ENCODE measurements at places on chromosomes 7 and 10.

DNA sequence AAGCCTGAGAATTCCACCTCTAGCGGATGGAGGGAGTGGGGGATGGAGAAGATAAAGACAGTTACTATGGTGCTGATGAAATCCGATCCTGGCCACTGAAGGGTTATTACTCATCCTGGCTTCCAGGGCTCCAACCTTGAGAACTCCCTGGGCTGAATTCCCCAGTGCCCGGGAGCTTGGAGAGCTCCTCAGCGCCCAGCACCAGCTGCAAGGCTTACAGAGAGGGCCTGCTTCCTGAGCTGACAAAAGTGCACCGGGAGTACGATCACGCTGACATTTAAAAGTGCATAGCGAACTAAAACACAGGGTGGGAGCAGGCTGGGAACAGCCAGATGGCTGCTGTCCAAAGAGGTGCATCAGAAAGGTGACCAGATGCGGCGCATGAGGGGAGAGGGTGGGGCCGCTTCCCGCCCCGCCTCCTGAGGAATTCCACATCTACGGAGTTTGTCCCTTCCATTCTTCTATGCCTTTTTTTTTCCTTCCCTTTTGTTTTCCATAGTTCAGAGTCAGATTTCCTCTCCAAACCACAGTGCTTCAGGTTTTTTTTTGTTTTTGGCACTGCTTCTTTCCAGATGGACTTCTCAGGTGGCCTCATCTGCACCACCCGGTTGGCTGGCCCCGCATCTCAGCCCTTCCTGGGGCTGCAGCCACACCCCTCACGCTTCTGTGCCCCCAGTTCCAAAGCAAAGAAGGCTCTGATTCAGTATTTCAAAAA lies 62.4 kb upstream of the MKRN1 start:
- no peaks in the 10 kb centered on the region for H3K36me3 ChIP-seq
- no peak overlapping the region for H3K4me3 ChIP-seq
- H3K27ac ChIP-seq = peak overlapping the region; percentile 22
- H3K4me1 ChIP-seq = peaks cover 14% of the 10 kb centered on the region
- no peaks in the 10 kb centered on the region for H3K27me3 ChIP-seq
- peak; percentile 85 for DNase-seq

GRCh38 chr7:159238541-159238940 lies 93.9 kb upstream of the VIPR2 start:
- no peaks in the 10 kb centered on the region for H3K27me3 ChIP-seq
- no peaks in the 10 kb centered on the region for H3K4me1 ChIP-seq
- no peak overlapping the region for H3K27ac ChIP-seq
- no peaks in the 10 kb centered on the region for H3K36me3 ChIP-seq
- no peak for DNase-seq

DNA sequence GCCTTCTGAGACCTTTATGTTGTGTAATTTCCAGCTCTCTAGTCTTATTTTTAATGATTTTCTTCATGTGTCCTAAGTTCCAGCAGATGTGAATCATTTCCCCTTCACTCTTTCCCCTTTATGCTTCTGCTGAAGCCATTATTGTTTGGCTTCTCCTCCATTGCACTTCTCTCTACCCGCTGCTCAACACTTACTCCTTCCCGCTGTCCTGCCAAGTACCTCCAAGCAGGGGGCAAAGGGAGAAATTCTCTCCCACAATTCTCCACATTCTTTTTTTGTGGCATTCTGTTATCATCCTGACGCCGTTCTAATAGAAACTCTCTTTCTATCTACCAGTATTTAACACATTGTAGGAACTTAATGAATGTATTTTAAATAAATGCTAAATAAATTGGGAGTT lies 388.9 kb upstream of the TPK1 start:
- no peaks in the 10 kb centered on the region for H3K36me3 ChIP-seq
- H3K27me3 ChIP-seq = no peaks in the 10 kb centered on the region
- H3K27ac ChIP-seq = no peak overlapping the region
- DNase-seq = no peak
- no peaks in the 10 kb centered on the region for H3K4me1 ChIP-seq
- H3K4me3 ChIP-seq = no peak overlapping the region

- H3K4me1 ChIP-seq = no peaks in the 10 kb centered on the region
- H3K36me3 ChIP-seq = no peaks in the 10 kb centered on the region
- DNase-seq = no peak
- no peak overlapping the region for H3K27ac ChIP-seq
These were observed 19.4 kb upstream of the CDC14C start for GRCh38 chr7:48904975-48905374.

DNA sequence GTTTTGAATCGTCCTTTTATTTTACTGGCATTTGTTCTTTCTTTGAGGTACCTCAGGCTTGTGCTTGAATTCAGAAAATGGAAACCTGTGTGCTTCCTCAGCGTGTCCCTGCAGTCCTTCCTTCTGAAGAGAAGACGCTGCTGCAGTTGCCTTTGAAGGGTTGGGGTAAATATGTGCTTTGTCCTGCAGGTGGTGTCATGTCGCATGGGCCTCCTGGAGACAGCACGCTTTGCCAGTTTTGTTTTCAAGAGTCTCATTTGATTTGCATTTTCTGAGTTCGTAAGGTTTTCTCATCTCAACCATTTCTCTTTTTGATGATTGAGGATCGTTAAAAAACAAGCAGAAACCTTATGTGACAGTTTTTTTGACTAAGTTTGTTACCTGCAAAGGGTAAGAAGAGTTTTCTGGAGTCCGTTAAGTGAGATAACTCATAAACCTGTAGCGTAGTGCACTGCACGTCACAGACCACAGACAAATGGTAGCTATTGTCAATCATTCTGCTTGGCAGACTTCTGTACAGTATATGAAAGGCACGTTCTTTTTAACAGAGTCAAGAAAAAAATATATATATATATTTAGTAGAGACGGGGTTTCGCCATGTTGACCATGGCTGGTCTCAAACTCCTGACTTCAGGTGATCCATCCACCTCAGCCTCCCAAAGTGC lies 57.0 kb downstream of the CDC123 start:
- H3K27me3 ChIP-seq = no peaks in the 10 kb centered on the region
- no peak for DNase-seq
- H3K4me3 ChIP-seq = no peak overlapping the region
- H3K4me1 ChIP-seq = no peaks in the 10 kb centered on the region
- H3K27ac ChIP-seq = no peak overlapping the region

- no peak overlapping the region for H3K27ac ChIP-seq
- no peak overlapping the region for H3K4me3 ChIP-seq
- H3K4me1 ChIP-seq = peaks cover 17% of the 10 kb centered on the region
- DNase-seq = no peak
- H3K36me3 ChIP-seq = no peaks in the 10 kb centered on the region
These were observed 153.8 kb downstream of the SRPK2 start for GRCh38 chr7:105234886-105235285.

GRCh38 chr10:101031796-101032636 lies 982 bp downstream of the SFXN3 start:
- H3K4me1 ChIP-seq = peaks cover 14% of the 10 kb centered on the region
- peak; percentile 77 for DNase-seq
- peak overlapping the region; percentile 98 for H3K27ac ChIP-seq
- H3K4me3 ChIP-seq = peak overlapping the region; percentile 69

GRCh38 chr10:11086177-11086840 lies 68.6 kb downstream of the CELF2 start:
- no peaks in the 10 kb centered on the region for H3K4me1 ChIP-seq
- no peak overlapping the region for H3K27ac ChIP-seq
- no peak for DNase-seq
- no peaks in the 10 kb centered on the region for H3K27me3 ChIP-seq
- no peak overlapping the region for H3K4me3 ChIP-seq

DNA sequence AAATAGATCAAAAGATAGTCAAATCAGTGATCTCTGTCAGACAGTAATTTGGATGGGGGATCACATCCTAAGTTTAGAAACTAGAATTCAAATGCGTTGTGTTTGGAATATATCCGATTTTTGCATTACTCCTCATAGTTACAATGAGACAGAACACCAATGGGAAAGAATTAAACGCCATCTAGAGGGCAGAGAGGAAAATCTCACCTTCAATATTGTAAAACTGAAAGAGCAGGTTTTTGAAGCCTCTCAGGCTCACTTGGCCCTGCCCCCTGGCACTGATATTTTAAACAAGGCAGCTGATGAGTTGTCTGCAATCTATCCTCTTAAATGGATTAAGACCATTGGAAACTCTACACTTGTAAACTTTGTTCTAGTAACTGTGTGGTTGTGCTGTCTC lies 17.7 kb downstream of the FRG2B start:
- no peak overlapping the region for H3K4me3 ChIP-seq
- no peaks in the 10 kb centered on the region for H3K4me1 ChIP-seq

DNA sequence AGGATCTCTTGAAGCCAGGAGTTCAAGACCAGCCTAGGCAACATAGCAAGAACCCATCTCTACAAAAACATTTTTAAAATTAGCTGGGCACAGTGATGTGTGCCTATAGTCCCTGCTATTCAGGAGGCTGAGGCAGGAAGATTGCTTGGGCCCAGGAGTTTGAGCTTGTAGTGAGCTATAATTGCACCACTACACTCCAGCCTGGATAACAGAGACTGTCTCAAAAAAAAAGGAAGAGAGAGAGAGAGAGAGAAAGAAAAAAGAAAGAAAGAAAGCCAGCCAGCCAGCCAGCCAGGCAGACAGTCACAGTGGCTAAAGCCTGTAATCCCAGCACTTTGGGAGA lies 95.2 kb upstream of the STK17A start:
- no peaks in the 10 kb centered on the region for H3K27me3 ChIP-seq
- no peak for DNase-seq
- H3K27ac ChIP-seq = no peak overlapping the region
- H3K4me3 ChIP-seq = no peak overlapping the region
- H3K4me1 ChIP-seq = no peaks in the 10 kb centered on the region

DNA sequence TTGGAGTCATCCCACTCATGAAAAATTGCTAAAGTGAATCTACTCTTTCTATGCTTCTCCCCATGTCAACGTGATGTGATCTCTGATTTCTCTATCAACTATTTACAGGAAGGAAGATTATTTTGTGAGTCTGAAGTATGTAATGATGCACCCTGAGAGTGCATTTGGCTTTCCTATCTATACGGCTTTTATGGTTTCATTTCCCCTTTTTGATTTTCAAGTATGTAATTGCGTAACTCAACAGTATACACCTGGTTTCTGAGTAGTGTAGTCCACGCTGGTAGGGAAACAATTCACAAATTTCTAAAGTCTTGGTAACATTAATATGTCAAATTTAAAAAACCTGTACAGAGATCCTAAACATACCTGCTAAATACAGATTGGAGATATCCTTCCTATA lies 194.7 kb upstream of the SEMA3A start:
- H3K27ac ChIP-seq = no peak overlapping the region
- H3K27me3 ChIP-seq = no peaks in the 10 kb centered on the region
- no peak overlapping the region for H3K4me3 ChIP-seq

DNA sequence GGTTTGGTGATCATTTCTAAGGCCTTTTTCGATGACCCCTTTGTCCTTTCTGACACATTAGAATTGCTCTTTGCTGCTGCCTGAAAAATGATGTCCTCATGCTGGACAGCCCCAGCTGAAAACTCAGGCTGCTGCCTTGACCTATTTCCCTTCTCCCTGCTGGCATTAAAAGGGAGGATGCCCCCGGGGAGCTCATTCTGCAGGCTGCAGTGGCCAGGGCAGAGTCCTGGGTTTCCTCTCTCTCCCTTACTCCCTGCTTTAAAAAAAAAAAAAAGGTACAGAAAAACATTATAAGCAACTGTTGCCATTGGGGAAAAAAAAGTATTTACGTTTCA lies 35.4 kb downstream of the LRRC4 start:
- peak; percentile 51 for DNase-seq
- peaks cover 25% of the 10 kb centered on the region for H3K4me1 ChIP-seq
- no peaks in the 10 kb centered on the region for H3K36me3 ChIP-seq
- no peak overlapping the region for H3K4me3 ChIP-seq

- peaks cover 37% of the 10 kb centered on the region for H3K36me3 ChIP-seq
- peak overlapping the region; percentile 45 for H3K27ac ChIP-seq
- no peaks in the 10 kb centered on the region for H3K27me3 ChIP-seq
- no peaks in the 10 kb centered on the region for H3K4me1 ChIP-seq
These were observed 71.6 kb downstream of the NRP1 start for GRCh38 chr10:33262871-33263270.

DNA sequence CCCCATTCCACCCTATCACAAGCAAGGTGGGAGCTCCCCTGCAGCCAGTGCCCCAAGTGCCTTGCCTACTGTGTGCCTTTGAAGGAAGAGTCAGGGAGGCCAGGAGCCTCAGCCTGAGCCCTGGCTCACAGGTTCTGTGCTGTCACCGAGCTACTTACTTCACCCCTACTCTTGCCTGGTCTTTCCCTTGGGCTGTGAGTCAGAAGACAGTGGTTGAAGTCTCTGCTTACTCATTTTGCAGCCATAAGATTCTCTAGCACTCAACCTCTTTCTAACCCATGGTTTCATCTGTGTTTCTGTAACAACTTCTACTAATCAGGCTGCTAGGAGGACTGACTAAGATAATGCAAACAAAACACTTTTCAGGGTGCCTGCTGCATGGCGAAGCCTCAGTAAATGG lies 114.5 kb downstream of the PLCE1 start:
- no peak for DNase-seq
- no peak overlapping the region for H3K4me3 ChIP-seq
- H3K36me3 ChIP-seq = no peaks in the 10 kb centered on the region
- no peak overlapping the region for H3K27ac ChIP-seq
- H3K4me1 ChIP-seq = peaks cover 14% of the 10 kb centered on the region
- no peaks in the 10 kb centered on the region for H3K27me3 ChIP-seq

DNA sequence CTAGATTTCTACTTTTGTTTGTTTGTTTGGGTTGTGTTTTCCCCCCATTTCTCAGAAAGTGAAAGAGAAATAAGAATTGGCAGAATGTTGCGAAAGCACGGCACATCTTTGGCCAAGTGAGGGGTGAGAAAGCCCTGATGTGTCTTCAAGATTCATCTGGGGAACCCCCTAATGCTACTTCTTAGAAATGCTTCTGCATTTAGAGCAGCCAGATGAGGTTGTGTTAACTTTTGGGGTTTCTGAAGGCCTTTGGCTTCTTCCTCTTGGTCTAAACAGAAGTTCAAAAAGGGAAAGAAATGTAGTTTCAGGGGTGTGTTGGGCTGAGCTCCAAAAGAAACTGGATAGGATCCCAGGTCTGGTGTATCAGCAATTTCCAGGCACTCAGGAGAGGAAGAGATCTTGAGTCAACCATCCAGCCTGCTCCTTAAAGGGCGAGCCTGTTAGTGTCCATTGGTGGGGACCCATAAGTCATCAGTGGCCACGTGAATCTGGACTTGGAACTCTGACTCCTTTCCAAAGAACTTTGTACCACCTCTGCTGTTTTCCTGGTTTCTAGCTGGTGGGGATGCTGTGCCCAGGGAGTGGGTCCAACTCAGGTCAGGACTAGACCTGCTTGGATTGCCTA lies 6.5 kb downstream of the DUSP5 start:
- H3K27ac ChIP-seq = peak overlapping the region; percentile 83
- H3K27me3 ChIP-seq = no peaks in the 10 kb centered on the region
- H3K4me3 ChIP-seq = no peak overlapping the region
- peak; percentile 52 for DNase-seq

GRCh38 chr10:111122127-111122526 lies 45.3 kb downstream of the ADRA2A start:
- H3K27me3 ChIP-seq = no peaks in the 10 kb centered on the region
- H3K36me3 ChIP-seq = no peaks in the 10 kb centered on the region
- no peaks in the 10 kb centered on the region for H3K4me1 ChIP-seq
- H3K4me3 ChIP-seq = no peak overlapping the region

GRCh38 chr7:50298811-50299562 lies 5.5 kb upstream of the IKZF1 start:
- H3K36me3 ChIP-seq = no peaks in the 10 kb centered on the region
- H3K4me3 ChIP-seq = no peak overlapping the region
- no peaks in the 10 kb centered on the region for H3K4me1 ChIP-seq
- DNase-seq = no peak
